ENCODE measurements at places on chromosomes 12 and 14.

DNA sequence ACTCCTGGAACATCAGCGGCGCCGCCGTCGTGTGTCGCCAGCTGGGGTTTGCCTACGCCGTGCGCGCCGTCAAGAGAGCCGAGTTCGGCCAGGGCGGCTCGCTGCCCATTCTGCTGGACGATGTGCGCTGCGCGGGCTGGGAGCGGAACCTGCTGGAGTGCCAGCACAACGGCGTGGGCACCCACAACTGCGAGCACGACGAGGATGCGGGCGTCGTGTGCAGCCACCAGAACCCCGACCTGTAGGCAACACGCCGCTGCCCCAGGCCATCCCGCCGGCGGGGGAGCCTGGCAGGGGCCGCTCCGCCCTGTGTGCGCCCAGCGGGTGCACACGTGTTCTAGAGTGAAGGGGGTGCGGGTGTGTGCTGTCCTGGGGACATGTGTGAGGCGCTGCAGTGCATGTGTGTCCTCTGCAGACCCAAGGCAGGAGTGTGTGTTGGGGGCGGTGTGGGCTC lies 8.7 kb upstream of the CYP46A1 start:
- no peak for DNase-seq

DNA sequence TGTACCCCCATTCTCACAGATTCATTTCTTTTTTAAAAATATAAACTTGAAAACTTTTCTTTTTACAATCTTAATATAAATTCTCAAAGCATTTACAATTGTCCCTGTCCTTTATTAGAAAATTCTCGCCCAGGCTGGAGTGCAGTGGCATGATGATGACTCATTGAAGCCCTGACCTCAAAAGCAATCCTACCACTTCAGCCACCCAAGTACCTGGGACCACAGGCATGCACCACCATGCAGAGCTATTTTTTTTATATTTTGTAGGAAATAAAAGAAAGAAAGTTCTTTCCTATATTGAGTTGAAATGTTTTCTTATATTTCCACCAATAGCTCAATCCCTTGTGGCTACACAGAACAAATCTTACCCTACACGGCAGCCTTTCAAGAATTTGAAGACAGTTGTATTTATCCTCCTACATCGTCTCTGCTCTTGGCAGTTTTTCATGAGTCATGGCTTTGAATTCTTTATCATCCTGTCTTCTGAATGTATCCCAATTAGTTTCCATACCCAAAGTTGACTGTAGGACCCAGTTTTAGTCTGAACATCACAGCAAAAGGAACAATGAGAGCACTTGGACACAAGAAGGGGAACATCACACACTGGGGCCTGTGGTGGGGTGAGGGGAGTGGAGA lies 52.4 kb downstream of the SYT1 start:
- peak; percentile 46 for DNase-seq

- no peak for DNase-seq
These were observed 22.7 kb downstream of the HIF1A start for GRCh38 chr14:61718039-61718438.

DNA sequence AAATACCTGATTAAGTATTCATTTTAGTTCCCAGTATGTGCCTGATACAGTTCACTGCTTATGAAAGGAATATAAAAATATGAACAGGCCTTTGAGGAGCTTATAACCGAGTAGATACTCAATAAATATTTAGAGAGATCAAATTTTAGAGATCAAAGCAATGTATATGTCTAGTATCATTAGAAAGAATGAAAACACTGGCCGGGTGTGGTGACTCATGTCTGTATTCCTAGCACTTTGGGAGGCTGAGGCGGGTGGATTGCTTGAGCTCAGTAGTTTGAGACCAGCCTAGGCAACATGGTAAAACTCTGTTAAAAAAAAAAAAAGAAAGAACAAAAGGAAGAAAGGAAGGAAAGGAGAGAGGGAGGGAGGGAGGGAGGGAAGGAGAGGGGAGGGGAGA lies 113.2 kb upstream of the EEA1 start:
- DNase-seq = peak; percentile 21

GRCh38 chr12:63276537-63277365 lies 125.8 kb upstream of the AVPR1A start:
- peak; percentile 9 for DNase-seq

GRCh38 chr12:78177298-78177697 lies 346.6 kb downstream of the NAV3 start:
- no peak for DNase-seq

DNA sequence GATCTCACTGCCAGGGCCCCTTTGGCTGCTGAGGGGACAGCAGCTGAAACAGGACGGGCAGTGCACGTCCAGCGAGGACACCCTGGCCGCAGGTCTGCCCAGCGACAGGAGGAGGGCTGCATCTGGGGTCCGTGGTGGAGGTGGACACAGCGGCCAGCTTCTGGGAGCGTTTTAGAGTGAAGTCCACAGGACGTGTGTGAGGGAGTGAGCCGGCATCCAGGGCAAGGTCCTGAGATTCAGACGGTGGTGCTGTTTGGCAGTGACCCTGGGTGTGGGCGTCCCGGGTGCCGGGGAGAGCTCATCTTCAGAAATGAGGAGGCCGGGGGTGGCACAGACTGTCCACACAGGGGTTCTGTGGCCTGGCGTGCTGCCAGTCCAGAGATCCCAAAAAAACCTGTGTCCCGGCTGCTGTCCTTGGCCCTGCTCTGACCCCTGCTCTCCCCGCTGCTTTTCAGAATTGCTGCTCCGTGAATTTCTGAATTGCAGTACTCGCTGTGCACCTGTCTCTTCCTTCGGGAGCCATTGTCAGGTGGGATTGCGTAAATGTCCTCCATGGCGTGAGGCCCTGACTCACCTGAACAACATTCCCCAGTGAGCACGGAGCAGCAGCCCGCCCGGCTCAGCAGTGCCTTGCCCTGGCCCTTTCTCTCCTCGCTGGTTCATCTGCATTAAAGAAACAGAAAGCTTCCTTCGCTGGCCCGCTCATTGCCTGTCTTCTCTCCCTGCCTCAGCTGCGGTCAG lies 183.5 kb upstream of the C14orf180 start:
- no peak for DNase-seq

DNA sequence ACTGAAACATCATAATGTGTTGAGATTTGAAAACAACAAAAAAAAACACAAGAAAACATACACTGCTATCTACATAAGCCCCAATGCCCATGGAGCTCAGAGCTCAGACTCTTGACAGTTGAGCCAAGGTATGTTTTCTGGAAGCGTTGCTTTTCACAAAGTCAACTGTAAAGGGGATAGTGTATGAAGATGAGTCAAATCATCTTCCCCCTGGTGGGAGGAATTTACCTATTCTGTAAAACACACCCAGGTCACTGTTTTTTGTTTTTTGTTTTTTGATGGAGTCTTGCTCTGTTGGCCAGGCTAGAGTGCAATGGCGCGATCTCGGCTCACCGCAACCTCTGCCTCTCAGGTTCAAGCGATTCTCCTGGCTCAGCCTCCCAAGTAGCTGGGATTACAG lies 361.4 kb upstream of the DIO2 start:
- DNase-seq = no peak

- DNase-seq = peak; percentile 71
These were observed 8.8 kb downstream of the EIF2B2 start for GRCh38 chr14:75011356-75011994.

DNA sequence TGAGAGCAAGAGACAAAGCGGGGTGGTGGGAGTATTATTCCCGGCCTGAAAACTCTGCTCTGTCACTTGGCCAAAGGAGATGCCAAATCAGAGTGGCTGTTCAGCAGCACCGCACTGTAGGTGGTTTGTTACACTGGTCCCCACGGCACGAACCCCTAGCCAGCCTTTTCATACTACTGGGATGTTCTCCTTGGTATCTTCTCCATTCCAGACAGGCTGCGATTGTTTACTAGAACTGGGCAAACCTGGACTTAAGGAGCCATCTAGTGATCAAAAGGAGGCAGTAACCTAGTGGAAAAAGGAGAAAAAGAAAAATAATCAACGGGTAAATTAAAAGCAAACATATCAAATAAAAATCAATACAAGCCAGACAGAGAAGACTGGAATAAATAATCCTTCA lies 58.9 kb upstream of the TMTC2 start:
- DNase-seq = peak; percentile 5

- DNase-seq = no peak
These were observed 1.1 kb upstream of the SOAT2 start for GRCh38 chr12:53101931-53102781.

GRCh38 chr14:56273951-56274350 lies 155.7 kb downstream of the PELI2 start:
- no peak for DNase-seq

- DNase-seq = no peak
These were observed 626.1 kb upstream of the NOVA1 start for GRCh38 chr14:27223906-27224305.

- DNase-seq = no peak
These were observed 74.9 kb upstream of the CMKLR1 start for GRCh38 chr12:108414021-108414420.

- DNase-seq = peak; percentile 83
These were observed 204.7 kb upstream of the PELI2 start for GRCh38 chr14:55913324-55914025.

- DNase-seq = no peak
These were observed 3.0 kb upstream of the ZDHHC22 start for GRCh38 chr14:77144412-77145115.

- no peak for DNase-seq
These were observed 458.4 kb upstream of the SOX5 start for GRCh38 chr12:24407884-24408283.

GRCh38 chr12:124847113-124848074 lies 16.3 kb downstream of the SCARB1 start:
- no peak for DNase-seq

- DNase-seq = no peak
These were observed 83.9 kb downstream of the ARL6IP4 start for GRCh38 chr12:123064366-123064765.

DNA sequence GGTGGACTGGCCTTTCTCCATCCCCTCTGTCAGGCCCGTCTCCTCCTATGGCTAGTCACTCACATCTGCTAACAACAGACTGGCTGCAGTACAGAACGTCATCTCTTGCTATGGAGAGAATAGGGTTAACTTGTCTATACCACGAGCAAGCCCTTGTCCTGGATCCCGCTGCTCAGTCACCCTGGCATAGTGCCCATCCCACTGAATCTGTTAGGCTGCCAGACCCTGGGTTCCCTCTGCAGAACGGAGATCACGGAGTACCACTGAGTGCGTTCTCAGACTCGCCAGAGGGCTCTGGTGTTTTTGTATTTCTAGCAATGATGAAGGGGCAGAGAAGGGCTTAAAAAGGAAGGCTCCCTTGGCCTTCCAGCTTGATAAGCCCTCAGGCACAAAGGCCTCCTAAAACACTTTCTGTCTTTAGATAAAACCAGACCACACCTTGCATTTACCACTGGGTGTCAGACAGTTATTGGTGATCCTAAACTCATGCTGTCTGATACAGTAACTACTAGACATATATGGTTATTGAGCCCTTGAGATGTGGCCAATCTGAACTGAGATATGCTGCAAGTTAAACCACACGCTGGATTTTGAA lies 6.3 kb upstream of the NRIP2 start:
- no peak for DNase-seq

DNA sequence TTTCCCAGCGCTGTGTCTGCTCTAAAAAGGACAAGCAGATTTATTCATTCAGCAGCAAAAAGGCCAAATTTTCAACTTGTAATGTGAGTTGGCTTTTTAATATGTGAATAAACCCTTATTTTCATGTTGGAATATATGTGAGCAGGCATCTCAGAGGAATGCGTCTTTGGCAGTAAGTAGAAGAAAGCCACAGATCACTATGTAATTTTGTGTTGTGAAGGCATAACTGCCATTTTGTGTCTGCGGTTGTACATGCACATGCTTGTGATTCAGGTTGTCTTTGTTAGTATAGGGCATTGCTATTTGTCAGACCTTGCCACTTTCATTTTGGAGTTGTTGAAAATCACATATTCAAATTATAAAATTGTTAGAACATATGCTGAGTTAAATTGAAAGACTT lies 398.8 kb upstream of the RGS6 start:
- peak; percentile 56 for DNase-seq

DNA sequence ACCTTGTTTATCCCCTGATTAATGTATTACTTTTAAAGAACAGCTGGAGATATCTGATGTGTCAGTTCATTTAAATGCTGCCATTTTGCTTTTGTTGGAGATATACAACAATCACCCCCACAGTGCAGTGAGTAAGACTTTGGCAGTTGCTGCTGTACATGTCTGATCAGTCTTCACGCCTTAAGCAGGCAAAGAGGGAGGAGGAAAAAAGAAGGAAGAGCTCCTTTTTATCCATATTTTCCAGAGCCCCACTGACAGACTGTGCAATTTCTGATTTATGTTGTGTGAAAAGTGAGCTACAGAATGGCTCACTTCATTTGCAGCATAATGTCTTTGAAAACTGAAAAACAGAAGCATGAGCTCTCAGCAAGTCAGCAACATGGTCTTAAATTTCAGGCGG lies 319.7 kb upstream of the LRIG3 start:
- DNase-seq = no peak

DNA sequence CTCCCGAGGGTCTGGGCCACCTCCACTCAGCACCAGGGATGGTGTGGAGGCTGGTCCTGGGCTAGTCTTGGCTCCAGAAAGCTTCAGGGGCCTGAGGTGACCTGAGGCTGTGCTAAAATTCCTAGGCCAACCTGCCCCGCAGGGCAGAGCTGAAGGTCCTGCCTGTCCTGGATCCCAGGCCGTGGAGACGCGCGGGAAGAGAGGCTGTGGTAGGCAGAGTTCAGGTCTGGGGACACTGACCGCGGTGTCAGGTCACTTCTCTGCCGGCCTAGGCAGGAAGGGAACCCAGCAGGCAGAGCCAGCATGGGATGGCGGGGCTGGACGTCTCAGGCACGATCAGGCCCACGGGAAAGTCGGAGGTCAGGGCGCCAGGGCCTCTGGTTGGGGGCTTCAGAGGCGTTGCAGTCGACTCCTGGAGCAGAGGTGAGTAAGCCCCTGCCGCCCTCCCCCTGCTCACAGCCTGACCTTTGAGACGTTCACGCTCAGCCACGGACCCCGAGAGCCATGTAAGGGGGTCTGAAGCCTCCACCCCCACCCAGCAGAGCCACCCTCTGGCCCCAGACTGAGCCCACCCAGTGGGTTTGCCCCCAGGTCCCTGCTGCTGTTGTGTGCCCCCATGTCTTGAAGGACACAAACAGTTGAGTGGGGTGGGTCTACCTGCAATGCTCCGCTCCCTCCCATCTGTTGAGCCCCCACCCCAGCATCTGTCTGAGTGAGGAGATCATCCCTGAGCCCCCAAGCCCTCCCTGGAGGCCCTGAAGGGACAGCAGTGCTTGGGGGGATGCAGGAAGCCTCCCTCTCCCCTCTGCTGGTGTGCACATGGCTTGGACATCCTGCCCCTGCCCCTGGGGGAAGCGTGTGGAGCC lies 142.7 kb downstream of the KIF26A start:
- no peak for DNase-seq

- peak; percentile 45 for DNase-seq
These were observed 18.4 kb downstream of the RACGAP1 start for GRCh38 chr12:50006754-50007442.

- no peak for DNase-seq
These were observed 132.6 kb downstream of the ITPR2 start for GRCh38 chr12:26700430-26700829.

All from fibroblast of skin of right biceps (primary cell).